ENCODE measurements at places on chromosomes 6 and 20.

DNA sequence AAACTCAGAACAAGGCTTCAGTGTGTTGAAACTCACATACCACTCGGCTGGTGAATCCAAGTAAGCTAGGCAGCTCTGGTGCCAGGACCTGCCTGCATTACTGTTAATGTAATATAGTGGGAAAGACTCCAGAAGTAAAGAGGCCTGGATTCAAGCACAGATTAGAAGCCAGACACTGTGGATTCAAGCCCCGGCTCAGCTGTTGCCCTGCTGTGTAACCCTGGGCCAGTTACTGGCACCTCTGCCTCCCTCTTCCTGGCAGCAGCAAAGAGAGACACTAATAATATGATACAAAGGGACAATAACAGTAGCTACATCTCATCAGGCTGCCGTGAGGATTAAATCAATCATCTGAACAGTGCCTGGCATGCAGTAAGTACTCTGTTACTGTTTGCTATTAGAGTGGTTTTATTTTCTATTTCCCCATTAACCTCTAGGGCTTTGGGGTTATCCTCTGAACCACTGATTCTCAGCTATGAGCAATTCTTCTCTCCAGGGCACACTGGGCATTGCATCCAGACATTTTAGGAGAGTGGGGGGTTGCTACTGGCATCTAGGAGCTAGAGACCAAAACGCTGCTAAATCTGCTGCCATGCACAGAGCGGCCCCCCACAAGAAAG lies 92.9 kb downstream of the ZMYND8 start:
- no peak for DNase-seq

DNA sequence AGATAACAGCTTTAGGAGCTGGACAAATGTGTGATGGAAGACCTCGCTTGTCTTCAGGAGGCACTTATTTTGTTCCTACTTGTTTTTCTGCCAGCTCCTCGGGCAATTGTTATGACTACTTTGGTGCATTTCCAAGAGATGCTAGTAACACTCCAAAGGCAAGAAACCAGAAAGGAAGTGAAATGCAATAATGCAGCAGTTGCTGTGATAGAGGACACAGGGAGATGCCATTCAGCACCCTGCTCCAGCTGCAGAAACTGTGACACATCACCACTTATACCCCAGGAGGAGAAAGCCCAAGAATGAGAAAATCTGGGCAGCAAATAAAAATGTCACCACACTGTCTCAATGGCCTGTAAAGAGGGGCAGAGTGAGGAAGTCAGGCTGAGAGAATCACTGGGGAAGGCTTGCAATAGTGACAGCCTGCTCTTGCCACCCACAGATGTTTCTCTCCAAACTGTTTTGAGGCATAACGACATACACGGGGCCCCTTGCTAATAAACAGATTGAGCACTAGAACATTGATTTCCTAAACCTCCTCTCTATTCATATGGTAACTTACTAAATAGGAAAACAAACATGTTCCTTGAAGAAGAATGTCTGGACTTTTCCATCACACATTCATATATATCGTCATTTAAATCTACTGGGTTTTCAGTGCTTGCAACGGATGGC lies 231.0 kb upstream of the PRND start:
- DNase-seq: no peak

DNA sequence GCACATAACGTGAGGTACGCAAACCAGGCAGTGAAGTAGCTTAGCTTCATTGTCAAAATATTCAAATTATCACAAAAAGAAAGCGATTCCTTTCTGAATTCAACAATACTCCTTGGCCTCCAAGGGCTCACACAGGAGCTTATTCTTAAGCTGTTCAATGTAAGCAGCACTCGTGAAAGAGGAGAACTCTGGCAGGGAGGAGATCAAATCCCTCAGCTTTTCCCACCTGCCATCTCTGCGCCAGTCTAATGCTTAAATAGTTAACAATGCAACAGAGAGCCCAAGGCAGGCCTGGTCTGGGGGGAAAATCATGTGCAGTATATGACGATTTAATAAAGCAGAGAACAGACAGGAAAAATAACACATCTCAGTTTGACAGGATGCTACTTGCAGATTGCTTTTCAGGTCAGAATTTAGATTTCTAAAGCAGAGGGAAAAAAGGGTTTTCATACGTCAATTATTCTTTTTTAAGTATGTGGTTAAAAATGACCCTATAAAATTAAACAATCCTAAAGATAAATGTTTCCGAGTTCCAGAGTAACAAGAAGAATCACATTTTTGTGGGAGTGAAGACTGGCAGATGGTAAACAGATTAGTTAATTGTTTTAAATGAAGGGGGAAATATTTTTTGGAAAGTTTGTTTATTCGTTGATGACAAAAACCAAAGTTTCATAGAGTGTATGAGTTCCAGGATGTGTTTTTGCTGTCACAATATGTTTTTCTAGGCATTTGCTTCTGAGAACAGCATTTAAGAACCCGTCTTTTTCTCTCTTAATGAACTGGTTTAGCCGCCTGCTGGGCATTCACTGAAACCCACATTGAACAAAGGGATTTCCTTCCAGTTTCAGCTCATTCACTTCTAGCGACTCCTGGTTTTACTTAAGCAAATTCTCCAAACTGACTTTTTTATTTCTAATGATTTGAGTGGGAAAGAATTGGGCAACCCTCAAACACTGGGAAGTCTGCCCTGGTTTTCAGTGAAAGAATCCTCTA lies 45.9 kb downstream of the PLAGL1 start:
- no peak for DNase-seq

GRCh38 chr6:123742626-123743025 lies 61.0 kb upstream of the NKAIN2 start:
- no peak for DNase-seq

DNA sequence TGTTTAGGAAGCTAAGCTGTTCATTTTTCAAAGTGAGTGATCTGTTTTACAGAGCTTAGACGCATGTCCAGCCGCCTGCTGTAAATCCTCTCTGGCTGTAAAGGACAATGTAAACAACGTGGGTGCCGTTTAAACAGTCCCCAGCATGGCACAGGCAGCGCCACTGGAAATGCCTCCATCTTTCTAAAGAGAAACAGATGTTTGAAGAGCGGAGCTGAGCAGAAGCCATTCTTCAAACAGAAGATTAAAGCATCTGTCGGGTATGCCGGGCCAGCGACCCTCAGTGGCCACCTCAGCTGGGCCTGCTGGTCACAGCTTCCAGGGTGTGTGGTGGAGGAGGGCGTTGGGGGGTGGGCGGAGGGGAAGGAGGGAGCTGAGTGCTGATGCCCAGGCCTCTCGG lies 138.6 kb downstream of the ERMARD start:
- DNase-seq: no peak

DNA sequence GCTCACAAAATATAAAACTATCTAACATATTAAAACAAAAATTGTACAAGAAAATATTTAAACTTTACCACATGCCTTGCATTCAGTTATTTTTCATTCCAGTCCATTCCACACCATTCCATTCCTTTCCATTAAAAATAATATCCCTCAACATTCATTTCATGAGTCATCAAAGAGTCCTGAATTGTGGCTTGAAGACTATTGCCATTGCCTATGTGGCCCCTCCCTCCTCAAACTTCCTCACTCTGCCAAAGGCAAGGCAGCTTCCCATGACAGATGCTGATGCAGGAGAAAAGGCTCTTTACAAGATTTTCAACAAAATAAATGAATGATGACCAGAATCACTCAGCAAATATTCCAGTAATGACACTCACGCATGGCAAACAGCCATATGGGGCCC lies 31.7 kb downstream of the IL20RA start:
- DNase-seq: no peak

GRCh38 chr6:56793938-56794337 lies 151.2 kb upstream of the DST start:
- DNase-seq: no peak

DNA sequence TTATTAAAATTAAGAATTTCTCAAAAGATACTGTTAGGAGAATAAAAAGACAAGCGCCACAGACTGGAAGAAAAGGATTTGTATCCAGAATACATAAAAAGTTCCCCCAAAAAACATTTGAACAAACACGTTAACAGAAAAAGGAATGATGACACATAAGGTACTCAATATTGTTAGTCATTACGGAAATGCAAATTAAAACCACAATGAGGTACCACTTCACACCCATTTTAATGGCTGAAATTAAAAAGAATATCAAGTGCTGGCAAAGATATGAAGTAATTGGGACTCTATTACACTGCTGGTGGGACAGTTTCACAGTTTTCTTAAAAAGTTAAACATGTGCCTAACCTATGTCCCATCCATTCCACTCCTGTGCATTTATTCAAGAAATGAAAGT lies 51.4 kb downstream of the HECA start:
- DNase-seq: no peak

DNA sequence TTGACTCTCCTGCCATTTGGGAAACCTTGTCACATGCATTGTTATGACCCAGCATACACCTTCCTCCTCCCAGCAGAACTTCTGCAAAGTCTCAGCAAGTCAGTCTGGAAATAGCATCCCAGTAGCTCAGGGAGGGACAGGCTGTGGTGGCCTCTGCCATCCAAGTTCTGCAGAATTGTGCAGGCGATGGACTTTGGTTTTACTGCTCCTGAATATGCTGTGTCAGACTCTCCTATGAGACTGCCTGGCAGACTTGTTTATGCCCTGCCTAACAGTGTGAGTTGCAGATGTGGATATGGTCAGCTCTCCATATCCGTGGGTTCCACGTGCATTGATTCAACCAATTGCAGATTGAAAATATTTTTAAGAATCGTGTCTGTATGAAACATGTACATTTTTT lies 52.8 kb downstream of the SNRNP48 start:
- DNase-seq: no peak

GRCh38 chr20:32110173-32110704 lies 725 bp downstream of the TM9SF4 start:
- DNase-seq: no peak

- no peak for DNase-seq
These were observed 398.0 kb downstream of the BTBD3 start for GRCh38 chr20:12315652-12316051.

- no peak for DNase-seq
These were observed 160.7 kb downstream of the PLCB1 start for GRCh38 chr20:8292793-8293192.

DNA sequence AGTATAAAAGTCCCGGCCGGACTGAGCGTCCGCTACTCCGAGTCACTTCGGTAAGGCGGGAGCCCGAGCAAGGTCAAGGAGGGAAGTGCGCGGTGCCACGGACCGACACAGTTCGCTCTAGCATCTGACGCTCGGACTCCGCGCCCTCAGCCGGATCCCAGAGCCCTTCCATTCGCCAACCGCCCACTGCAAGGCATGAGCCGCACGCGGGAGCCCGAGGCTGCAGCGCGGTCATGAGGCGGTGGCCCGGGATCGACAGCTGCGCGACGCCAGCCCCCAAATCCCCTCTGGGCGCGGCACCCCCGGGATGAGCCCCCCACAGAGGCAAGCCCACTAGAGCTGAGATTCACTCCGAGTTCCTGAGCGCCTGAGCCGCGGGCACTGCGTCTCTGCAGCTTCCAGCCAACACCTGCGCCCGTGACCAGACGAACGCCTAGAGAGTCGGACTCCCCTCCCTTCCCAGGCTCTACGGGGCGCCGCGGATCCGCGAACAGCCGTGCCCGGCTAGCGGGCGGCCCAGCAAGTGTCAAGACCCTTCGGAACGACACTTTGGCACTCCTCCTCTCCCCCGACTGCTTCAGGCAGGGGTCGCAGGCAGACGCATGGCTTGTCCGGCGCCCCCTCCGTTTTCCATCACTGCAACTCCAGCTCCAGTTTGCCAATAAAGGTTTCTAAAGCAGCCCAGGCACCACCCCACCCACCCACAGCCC lies 725 bp upstream of the ISM1 start:
- no peak for DNase-seq

DNA sequence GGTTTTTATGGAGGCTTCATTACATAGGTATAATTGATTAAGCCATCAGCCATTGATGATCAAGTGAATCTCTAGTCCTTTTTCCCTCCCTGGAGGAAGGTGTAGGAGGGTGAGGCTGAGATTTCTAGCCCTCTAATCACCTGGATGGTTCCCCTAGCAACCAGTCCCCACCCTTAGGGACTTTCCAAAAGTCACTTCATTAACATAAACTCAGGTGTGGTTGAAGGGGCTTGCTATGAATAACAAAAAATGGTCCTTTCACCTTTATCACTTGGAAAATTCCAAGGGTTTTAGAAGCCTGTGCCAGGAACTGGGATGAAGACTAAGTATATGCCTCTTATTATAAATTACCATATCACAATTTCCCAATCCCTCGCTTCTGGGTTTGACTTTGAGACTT lies 40.4 kb downstream of the SMPDL3A start:
- DNase-seq: no peak

GRCh38 chr6:33921745-33922144 lies 117.9 kb upstream of the MLN start:
- no peak for DNase-seq

DNA sequence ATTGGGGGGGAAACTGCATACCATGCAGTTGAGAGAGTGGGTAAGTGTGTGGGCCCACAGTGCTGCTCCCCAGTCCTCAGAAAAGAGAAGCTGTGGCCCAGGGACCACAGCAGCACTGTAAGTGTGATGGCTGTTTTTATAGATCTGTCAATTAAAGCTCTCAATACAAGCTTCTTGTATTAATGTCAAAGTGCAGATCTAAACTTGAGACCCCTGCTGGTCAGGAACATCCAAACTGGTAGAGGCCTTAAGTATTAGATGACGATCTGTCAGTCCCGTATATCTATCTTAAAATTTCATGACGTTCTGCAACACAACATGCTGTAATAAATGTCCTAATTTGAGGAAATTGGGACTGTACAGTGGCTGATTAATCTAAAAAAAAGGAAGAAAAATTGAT lies 74.8 kb downstream of the TULP4 start:
- no peak for DNase-seq

GRCh38 chr6:110398778-110399177 lies 16.6 kb downstream of the DDO start:
- DNase-seq: no peak

DNA sequence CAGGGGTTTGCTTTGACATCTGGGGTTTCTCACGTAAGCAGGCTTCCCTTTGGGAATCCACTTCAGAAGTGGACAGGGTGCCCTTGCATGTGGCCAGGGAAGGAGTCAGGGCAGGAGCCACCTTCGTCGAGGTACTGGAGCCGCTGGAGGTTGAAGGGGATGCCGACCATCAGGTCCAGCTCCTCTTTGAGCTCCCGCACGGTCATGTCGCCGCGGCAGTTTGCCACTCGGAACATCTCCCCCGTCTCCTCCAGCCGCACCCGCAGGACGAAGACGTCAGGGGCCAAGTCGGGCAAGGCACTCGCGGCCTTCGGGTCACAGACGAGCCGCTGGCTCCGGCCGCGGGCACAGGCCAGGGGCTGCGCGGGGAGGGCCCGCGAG lies 360 bp downstream of the ANKRD60 start:
- no peak for DNase-seq

Data from stimulated activated naive CD4-positive, alpha-beta T cell treated with Interleukin-2 at 50 U/mL for 16 hours (primary cell).